ENCODE measurements at places on chromosomes 1 and 21.

DNA sequence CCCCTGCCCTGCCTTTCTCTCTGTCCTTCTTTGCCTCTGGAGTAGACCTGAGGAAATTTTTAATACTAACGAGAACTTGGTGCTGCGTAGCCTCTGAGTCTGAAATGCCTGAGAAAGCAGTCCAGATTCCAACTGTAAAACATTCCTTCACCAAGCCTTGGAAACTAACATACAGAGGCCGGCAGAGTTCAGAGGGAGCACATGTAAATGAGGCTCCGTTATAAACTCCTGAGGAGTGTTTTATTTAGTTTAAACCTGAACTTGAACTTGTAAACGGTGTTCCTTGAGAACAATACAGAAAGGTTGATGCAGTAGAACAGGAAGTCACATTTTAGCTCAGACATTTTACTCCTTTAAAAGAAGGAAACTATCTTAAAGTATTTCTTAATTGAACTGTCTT, 280.7 kb downstream of the TM2D1 start:
- DNase-seq, result no peak

DNA sequence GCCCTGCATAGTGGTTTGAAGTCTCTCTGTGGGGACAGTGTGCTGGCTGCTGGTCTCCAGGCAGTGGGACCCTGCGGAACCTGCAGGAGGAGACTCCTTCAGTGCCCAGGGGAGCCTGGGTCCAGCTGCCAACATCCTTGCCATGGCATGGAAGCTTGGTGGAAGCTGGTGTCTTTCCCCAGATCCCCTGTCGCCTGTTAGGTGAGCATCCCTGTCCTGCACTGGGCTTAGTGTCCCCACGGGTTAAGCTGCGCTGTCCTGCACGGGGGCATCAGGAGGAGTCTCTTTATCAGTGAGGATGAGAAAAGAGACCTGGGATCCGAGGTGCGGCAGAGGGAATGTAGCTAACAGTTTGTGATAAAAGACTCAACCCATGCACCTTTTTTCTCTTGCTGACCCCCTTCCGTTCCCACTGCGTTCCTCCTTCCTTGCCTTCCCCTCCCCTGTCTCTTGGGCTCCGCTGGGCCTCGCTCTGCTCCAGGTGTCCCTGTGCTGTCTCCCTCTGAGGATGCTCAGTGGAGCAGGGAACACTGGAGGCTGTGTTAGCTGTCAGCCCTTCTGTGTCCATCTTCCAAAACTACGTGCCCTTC, 59.3 kb downstream of the SLC37A1 start:
- DNase-seq, result no peak

GRCh38 chr21:26795866-26796329, 49.3 kb downstream of the ADAMTS1 start:
- no peak for DNase-seq

DNA sequence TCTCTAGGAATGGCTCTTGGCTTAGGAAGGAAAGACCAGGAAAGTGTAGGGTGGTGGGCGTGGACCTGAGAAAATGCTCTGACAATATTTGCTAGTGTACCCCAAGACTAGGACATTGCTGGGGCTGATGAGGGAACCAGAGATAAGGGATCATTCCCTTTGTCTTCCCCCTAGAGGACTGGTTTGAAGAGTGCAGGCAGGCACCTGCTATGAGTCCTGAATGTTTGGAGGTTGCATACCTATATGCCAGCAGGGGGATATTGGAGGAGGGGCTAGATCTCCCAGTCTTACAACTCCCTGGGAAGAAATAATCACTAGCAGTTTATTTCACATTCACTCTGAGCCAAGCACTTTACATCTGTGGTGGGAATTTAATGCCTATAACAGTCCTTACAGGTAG, 6.0 kb upstream of the BCL10 start:
- no peak for DNase-seq

DNA sequence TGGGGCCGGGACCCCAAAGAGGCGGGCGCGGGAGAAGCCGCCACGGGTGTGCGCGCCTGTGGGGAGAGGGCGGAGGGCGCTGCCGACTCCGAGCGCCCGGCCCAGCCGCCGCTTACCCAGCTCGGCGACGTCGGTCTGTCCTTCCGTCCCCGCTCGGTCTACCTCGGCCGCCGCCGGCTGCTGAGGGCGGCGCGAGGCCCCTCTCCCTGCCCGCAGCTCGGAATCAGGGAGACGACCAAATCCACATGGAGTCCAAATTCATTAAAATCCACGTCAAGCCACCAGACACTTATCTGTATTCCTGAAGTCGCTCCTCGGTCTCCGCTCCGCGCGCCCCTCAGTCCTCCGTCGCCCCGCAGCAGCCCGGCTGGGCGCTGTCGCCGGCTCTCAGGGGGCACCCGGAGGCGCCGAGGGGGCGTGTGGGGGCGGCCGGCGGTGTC, 637 bp downstream of the PLXNA2 start:
- no peak for DNase-seq

GRCh38 chr21:34803782-34804370, 135.1 kb downstream of the CLIC6 start:
- DNase-seq, result no peak

- DNase-seq, result no peak
Measured at GRCh38 chr21:28419811-28420210, 572.9 kb downstream of the LTN1 start.

DNA sequence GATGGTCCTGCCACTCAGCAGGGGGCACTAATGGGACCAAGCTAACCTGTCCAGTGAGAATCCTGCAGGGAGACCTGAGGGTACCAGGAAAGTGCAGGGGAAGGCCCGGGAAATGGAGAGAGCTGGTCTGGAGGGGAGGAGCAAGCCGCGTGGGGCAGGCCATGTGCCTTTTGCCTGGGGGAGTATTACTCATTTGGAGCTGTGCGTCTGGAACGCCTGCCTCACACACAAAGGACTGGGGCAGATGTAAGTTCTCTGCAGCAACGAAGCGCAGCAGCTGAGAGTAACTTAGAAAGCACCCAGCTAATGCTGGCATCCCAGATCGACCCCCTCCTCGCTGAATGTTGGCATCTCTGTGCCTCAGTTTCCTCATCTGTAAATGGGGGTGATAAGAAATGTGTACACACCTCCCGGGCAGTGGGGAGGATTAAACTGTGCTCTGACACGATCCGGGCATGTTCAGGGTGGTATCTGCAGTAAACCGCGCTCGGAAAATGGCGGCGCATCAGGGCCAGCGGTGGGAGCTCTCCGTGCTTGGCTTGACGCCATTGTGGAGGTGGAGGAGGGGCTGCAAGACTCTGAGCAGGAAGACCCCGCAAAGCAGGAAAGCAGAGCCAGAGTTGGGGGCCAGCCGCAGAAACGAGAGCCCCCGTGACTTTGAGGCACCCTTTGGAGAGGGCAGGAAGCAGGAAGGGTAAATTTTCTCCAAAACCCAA, 212.5 kb downstream of the NPHP4 start:
- no peak for DNase-seq

DNA sequence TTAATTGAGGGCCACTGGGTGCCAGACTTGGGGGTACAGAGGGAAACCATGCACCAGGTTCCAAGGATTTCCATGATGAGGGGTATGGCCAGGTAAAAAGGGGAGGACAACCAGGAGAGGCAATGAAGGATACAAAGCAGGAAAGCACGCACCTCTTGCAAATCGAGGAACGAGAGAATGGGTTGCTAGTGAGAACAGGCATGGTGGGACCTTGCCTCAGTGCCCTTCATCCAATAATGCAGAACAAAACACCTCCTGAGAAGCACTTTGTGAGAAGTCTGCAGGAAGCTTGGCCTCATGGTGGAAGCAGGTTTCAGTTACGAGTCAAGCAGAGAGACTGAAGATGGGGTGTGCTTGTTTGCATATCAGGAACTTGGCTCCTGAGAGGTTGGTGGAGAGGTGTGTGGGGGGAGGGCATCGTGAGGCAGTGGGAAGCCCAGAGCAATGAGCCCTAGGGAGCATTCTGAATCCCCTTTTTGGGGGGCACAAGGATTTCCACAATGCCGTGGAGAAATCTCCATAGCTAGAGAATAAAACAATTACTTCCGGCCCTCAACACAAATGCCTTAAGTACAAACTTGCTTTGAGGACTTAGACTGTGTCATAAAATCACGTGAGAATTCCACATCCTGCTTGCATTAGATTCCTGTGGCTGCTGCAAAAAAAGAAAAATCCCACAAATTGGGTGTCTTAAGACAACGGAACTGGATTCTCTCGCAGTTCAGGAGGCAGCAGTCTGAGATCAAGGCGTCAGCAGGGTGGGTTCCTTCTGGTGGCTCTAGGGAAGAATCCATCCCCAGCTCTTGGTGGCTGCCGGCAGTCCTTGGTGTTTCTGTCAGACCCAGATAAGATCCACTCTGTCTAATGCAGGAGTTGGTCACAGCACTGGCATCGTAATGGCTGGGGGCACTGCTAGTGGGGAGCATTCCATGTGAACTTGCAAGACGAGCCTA, 54.9 kb upstream of the BACE2 start:
- no peak for DNase-seq

GRCh38 chr1:198082576-198082975, 74.2 kb upstream of the NEK7 start:
- DNase-seq, result no peak

DNA sequence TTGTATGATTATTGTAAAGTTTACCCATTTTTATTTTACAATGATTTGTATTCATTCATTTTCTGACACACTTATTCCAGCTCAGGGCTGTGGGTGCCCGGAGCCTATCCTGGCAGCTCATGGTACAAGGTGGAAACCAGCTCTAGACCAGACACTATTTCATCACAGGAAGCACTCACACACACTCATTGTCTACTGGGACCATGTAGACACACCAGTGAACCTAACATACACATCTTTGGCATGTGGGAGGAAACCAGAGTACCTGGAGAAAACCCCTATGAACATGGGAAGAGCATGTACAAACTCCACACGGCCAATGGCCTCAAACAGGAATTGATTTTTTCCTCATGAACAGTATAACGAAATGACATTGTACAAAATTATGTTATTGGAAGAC, 2.4 kb downstream of the DTL start:
- no peak for DNase-seq

DNA sequence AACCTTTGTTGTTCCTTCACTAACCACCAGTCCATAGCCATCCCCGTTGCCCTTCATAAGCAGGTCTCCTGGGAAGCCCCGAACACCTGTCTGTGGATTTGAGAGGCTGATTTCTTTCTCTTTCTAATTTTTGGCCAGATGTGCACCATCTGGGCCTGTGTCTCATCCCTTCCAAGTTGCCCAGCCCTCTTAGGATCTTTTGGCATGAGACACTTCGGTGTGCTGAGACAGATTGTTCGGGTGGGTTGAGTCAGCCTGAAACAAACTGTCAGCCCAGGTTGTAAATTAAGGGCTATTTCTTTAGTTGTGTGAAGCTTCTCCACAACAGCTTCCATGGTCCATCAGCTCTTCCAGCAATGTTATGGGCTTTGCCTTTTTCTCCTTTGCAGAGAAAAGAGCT, 1.4 kb upstream of the DNAJC11 start:
- no peak for DNase-seq
